ENCODE measurements at places on chromosomes 11 and 22.

DNA sequence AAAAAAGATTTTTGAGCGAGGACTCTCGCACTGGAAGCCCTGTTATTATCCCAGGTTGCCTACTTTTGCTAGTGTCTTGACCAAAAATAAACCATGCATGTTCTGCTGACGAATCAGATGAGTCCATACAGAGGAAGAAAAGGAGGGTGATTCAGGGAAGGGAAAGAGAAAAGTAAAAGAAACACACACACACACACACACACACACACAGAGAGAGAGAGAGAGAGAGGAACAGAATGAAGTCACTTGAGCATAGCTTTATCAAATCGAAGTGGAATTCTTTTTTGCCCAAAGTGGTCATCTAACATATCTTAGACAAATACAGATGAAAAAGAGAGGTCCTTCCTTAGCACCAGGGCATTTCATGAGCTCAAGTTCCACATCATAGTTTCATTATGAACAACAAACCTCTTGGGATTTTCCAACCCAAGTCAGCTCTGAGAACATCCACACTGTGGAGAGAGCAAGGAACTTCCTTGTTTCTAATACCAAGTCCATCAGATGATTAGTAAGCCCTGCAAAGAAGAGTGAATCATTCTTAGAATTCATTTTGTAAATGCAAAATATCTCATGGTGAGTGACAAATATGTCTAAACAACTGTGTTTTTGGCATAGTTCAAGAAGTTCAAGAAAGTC is 7.7 kb upstream of the MMP12 start:
- DNase-seq = no peak

- no peak for DNase-seq
Observed at GRCh38 chr11:64223001-64223651, 2.9 kb downstream of the TRPT1 start.

DNA sequence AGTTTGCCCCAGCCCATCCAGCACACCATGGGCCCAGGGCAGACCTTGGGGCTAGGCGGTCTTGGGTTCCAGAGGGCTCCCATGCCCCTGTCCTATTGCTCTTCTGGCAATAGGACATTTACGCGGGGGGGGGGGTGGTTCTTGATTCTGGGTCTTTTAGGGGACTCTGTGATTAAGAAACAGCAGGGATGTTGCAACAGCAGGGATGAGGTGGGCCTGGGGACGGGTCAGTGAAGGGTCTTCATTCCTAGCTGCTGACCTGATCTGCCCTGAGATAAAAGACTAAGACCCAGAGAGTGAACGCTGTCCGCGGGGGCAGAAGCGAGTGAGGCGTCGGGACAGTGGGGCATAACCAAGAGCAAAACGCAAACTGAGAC is 418 bp upstream of the ADAMTS15 start:
- DNase-seq = no peak

DNA sequence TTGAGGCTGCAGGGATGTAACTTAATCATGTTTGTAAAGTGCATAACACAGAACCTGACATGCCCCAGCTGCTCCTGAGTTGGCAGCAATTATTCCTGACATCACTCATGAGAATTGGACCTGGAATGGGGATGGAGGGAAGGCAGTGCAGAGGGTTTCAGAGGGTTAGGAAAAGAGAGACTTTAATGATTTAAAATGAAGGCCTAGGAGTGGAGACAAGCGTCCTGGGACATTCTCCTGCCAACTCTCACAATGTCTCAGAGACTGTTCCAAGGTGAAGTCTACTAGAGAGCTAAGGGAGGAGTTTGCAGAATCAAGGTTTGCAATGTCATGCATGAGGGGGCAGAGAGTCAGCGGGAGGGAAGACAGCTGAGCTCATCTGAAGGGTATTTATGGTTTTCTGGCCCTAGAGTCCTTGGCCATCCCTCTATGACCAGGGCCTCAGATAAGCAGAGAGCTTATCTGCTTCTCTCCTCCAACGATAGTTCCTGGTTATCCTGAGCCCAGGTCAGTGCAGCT is 36.9 kb downstream of the GGTLC2 start:
- no peak for DNase-seq

DNA sequence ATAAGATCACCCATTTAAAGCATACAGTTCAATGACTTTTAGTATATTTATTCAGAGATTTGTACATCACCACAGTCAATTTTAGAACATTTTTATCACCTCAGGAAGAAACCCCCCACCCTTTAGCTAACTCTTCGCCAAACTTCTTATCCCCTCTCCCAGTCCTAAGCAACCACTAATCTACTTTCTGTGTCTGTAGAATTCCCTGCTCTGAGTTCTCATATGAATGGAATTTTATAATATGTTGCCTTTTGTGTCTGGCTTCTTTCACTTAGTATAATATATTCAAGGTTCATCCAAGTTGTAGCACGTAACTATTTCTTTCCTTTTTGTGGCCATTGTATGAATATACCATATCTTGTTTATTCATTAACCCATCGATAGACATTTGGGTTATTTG is 3.6 kb downstream of the ANKRD13D start:
- no peak for DNase-seq

- no peak for DNase-seq
Observed at GRCh38 chr22:30014244-30014643, 66.0 kb upstream of the HORMAD2 start.

DNA sequence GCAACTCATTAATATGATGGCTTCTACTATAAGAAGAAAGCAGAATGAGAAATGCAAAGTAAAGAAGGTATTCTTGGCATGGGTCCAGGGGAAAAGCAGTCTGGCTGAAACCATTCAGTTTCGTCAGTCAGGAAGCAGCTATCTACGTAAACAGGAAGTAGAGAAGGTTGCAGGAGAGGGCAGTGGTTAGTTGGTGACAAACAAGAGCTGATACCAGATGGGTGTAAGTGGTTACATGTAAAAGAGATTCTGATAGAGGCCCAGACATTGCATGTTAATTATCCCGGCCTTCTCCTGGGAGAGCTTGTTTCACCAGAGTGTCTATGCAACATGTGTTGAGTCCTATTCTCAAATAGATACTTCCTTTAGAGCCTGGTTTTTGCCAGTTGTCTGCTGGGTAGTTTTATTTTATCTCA is 58.4 kb upstream of the PSMA1 start:
- DNase-seq = peak; percentile 40
